Cardiac fibroblast (primary cell): ENCODE measurements at places on chromosomes 6 and 20.

DNA sequence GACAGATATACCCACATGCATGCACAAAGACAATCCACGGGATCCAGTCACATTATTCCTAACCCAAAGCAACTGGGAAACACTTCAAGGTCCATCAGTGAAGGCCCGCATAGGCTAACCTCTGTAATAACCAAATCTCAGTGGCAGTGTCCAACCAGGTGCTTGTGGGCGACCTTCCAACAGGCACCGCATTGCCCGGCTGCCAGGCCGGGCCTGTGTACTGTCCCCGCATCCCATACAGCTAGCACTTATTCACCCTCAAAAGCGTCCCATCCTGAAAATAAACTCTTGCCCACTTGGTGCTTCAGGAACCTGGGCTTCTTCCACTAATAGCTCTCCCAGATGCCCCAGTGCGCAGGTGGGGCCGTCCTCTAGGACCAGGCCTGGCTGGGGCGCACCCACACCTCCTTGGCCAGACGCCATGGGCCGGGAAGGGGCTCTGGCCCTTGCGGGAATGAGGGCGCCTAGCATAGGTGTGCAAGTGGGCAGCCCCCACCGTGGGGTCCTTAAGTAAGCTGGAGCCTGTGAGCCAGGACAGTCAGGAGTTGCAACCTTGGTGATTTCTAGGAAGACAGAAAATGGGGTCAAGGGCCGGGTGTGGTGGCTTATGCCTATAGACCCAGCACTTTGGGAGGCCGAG, 1.1 kb upstream of the ENTPD6 start:
- DNase-seq: no peak

- DNase-seq: no peak
These were observed 17.6 kb upstream of the EYA4 start for GRCh38 chr6:133223452-133224029.

DNA sequence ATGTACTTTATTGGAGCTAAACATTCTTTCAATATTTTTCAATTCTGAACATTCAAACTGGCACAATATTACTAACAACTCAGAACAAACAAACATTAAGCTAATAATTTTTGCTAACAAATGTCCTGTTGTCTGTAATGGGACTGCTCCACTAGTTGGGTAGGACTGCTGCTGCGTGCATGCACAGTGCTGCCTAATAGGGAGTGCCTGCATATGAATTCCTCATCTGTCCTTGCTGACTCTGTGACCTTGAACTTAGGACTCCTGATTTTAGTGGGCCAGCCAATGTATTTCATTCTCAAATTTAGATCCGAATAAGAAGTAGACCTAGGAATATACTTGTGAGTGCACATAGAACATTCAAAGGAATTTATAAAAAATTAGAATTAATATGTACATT, 196.5 kb upstream of the RAB32 start:
- DNase-seq: no peak

GRCh38 chr6:155215906-155216305, 47.9 kb upstream of the CLDN20 start:
- no peak for DNase-seq

- DNase-seq: no peak
These were observed 269.6 kb downstream of the CD109 start for GRCh38 chr6:73965539-73966029.

GRCh38 chr6:32623693-32624092, 13.5 kb upstream of the HLA-DQA1 start:
- DNase-seq: no peak

- DNase-seq: no peak
These were observed 74.5 kb upstream of the TULP1 start for GRCh38 chr6:35587167-35587566.

- no peak for DNase-seq
These were observed 69.8 kb upstream of the NKX2-2 start for GRCh38 chr20:21583486-21584168.

GRCh38 chr6:71205336-71205956, 83.2 kb upstream of the OGFRL1 start:
- peak; percentile 24 for DNase-seq

DNA sequence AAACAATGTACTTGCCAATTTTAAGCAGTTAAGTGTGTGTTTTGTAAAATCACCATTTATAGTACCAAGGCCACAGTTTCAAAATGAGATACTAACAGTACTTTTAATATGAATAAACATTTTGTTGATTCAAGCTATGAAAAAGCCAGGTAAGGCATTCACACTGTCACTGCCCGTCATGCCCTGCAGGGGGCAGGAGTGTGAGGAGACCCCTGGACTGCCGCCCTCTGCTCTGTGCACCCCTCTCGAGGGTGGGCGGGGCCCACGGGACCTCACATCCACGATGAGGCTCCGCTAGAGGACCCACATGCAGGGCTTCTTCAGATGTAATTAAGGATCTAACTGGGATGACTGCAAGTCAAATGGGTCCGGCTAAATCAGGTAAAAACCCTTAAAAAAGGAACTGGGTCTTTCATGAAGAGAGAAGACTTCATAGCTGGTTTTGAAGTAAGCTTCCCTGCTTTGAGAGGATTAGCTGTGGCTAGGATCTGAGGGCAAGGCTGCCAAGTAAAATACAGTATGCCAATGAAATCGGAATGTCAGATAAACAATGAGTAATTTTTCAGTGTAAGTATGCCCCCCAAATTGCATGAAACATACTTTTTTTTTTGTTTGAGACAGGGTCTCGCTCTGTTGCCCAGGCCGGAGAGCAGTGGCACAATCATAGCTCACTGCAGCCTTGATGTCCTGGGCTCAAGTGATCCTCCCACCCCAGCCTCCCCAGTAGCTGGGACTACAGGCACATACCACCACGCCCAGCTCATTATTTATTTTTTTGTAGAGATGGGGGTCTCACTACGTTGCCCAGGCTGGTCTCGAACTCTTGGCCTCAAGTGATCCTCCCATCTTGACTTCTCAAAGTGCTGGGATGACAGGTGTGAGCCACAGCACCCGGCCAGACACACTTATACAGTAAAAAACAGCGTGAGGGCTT, 18.7 kb downstream of the DIDO1 start:
- DNase-seq: no peak

DNA sequence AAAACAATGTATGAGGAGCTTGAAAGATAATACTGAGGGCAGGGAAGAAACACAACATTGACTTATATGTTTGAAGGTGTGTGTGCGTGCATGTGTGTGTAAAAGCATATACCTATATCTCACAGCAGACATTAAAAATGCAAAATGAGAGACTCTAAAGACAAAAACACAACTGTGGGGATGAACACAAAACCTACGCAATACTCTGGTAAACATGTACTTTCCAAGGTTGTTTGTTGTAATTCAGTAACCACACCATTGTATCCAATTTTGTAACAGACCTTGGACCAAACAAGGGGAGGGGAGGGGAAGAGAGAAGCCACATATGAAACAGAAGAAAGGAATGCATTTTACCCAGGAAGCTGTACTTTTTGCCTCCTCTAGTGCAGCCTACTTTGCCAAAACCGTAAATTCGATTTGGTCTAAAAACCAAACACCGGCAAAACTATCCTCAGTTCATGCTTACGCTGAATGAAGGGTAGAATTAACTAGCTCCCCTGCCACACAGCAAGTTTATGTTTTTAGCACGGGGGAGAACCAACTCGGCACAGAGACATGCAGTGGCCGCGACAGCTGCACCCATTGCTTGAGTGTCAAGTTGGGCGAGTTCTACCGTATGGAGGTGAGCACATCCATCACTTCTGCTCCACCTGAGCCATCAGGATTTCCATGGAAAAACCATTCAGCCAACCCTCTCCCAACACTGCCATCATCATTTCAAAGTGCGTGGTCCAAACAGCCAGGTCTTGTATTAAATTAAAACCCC, 50.0 kb downstream of the CNKSR3 start:
- DNase-seq: peak; percentile 62

DNA sequence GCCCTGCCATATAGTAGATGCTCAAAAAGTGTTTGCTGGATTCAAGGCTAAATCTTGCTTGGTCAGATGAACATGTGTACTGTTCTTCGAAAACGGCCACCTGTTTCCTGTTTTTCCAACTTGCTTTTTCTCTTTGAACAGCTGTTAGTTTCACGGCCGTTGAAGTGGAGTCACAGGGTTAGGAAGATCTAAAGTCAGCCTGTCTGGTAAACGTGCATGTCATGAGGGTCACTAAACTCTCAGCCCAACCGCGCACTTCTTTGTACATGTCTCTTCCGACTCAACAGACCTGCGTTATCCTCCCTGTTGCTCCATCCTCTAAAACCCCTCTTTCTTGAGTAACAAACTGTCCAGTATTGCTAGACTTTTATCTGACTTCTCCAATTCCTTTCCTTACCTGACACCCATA, 93.2 kb upstream of the MAN1A1 start:
- no peak for DNase-seq

DNA sequence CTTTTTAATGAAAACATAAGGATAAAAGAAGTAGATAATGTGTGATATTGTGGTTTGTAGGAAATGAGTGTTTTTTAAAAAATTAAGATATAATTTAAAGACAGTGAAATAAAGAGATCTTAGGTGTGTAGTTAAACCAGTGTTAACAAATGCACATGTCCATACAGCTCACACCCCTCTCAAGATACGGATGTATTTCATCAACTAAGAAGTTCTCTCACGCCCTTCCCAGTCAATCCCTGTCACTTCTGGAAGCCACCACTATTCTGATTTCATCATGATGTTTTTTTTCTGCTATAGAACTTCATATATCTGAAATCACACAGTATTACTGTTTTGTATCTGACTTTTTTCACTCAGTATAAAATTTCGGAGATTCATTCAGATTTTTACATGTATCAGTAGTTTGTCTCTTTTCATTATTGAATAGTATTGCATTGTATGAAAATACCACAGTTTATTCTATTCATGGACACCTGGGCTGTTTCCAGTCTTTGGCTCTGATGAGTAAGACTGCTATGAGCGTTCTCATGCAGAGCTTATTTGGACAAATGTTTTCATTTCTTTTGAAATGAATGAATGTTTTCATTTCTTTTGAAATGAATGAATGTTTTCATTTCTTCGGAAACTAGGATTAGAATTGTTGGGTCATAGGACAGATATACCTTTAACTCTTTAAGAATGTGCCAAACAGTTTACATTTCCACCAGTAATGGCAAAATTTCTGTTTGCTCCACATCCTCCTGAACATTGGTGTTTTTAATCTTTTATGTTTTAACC, 49.7 kb upstream of the ELOVL5 start:
- DNase-seq: no peak

GRCh38 chr20:6733965-6734364, 33.5 kb upstream of the BMP2 start:
- no peak for DNase-seq

GRCh38 chr20:18360635-18361034, 72.3 kb downstream of the ZNF133 start:
- no peak for DNase-seq

GRCh38 chr20:60632391-60633262, 619.4 kb upstream of the CDH4 start:
- no peak for DNase-seq

DNA sequence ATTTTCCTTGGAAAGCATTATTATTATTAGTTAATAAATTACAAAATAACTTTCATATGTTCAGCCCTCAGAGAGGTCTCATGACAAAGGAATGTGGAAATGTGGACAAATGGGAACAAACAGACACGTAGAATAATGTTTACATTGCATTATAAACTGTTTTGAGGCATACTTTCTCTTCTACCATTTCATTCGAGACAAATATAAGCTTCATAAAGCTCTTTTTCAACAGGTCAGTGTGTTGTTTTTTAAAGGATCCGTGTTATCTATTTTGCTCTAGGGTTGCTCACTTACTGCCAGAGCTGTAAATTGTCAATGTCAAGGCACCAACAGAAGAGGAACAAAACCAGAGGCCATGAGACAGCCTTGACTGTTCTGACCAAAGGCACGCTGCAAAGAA, 256.8 kb downstream of the PHACTR1 start:
- peak; percentile 36 for DNase-seq

DNA sequence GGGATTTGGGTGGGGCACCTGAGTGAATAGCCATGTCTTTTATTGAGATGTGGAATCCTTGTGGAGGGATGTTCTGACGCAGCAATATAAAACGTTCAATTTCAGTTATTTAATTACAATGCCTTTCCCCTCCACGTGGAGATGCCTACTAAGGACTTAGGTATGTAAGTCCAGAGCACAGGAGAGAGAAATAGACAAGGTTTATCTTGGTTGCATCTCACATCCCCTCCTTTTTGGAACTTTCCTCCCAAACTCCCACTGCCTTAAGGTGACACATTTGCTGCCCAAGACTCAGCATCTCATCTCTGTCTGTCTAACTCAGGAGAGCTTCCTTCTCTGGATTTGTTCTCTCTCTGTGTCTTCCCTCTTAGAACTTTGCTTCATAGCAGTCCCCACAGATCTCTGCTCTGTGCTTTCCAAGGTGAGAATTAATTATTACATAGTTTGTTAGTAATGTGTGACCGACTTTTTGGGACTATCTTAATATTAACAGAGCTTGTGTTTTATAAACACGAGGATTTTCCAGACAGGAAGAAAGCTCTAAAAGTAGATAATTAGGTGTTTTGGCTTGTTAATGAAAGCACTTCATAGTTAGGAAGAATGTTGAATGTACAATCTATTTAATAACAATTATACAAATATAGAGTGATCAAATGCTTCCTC, 52.6 kb downstream of the COL19A1 start:
- DNase-seq: peak; percentile 49

- DNase-seq: peak; percentile 72
These were observed 8.2 kb downstream of the PRPH2 start for GRCh38 chr6:42714098-42714761.

GRCh38 chr20:46035713-46036112, 6.7 kb downstream of the SLC12A5 start:
- no peak for DNase-seq

GRCh38 chr6:98470821-98471220, 363.6 kb upstream of the POU3F2 start:
- DNase-seq: no peak

- peak; percentile 53 for DNase-seq
These were observed 81.8 kb downstream of the SGK1 start for GRCh38 chr6:134235937-134236751.

DNA sequence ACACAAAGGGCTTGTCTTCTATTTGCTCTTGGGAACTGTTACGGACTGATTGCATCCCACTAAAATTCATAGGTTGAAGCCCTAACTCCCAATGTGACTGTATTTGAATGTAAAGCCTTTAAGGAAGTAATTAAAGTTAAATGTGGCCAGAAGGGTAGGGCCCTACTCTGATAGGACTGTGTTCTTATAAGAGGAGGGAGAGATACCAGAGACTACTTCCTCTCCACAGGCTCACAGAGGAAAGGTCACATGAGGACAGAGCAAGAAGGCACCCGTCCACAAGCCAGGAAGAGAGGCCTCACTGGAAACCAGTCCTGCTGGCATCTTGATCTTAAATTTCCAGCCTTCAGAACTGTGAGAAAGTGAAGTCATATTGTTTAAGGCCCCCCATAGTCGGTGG, 211.9 kb downstream of the CDH26 start:
- no peak for DNase-seq
